ENCODE measurements at places on chromosomes 7 and 10. TPM values are rescaled to one million over a fixed set of nuclear protein-coding genes. Genes with fewer than 3 reads are reported as not detected.

- peak; percentile 99 for DNase-seq
Measured at GRCh38 chr7:129780257-129780973, 168.9 kb downstream of the NRF1 start.

DNA sequence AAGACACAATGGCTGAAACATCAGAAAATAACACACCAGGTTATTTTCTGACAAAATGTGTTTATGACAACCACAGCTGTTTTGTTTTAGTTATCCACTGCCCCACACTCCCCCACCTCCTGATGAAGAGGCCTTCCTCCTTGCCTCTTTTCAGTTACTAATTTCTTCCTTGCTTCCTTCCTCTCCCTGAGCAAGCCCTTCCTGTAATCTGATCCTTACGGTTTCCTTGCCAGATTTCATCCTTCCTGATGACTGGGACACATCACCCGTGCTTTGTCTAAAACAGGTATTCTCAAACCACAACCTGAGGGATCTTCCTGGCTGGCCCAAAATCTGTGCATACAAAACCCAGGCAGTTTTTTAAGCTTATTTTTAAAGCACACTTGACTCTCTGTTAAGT, 39.4 kb downstream of the CHST15 start:
- no peak for DNase-seq

ANKRD22 gene
- not detected for total RNA-seq

GRCh38 chr10:133442967-133443924, 10.5 kb upstream of the SCART1 start:
- DNase-seq, result no peak

DNA sequence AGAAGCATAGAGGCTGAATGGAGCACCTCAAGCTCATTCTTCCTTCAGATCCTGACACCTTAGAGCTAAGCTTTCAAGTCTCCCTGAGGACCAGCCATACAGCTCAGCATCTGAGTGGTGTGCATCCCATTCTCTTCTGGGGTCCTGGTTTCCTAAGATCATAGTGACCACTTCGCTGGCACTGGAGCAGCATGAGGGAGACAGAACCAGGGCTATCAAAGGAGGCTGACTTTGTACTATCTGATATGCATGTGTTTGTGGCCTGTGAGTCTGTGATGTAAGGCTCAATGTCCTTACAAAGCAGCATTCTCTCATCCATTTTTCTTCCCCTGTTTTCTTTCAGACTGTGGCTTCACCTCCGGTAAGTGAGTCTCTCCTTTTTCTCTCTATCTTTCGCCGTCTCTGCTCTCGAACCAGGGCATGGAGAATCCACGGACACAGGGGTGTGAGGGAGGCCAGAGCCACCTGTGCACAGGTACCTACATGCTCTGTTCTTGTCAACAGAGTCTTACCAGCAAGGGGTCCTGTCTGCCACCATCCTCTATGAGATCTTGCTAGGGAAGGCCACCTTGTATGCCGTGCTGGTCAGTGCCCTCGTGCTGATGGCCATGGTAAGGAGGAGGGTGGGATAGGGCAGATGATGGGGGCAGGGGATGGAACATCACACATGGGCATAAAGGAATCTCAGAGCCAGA, 31.0 kb downstream of the PRSS2 start:
- no peak for DNase-seq

Measured in H7 (cell line).